Erythroblast (primary cell): ENCODE measurements at places on chromosomes 7 and 10.

DNA sequence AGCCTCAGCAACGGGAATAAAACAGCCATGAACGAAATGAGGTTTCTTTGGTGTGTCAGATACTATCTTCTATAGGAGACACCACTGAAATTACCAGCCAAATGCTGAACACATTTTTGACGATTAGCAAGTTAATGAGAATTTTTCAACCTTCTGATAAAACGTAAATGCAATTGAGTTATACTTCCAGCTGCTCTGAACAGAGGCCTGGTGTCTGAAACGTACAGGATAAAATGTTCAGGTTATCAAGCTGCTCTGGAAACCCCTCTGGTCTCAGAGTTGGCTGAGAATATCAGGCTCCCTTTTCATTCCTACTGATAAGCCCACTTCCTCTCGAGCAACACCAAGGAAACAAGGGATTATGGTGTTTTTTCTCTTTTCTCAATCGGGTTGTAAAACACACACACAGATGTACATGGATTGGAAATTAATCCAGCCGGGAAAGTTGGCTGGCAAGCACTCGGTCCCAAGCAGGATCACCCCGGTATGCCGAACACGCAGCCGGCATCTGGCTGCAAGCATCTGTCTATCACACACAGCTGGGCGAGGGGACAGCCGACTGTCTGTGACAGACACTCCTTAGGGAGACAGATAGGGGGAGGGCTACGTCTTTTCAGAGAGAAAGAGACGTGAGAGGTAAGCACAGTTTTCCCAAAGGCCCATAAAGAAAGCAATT lies 171.8 kb downstream of the PRKAG2 start:
- no peak for DNase-seq

DNA sequence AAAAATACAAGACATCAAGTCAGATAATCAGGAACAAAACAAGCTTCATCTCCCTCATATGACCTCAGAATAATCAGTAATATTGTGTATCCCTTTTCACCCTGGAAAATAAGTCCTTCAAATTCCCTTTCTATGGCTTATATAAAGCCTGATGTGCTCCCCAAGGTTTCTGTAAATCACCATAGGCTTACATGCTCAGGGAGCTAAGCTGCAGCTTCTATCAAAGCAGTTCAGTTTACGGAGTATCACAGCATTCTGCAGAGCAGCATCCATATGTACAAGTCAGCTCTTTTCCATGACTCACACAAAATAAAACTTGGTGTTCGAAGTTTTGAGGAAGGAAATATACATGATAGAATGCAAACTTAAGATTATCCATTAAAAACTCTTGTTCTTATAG lies 225.6 kb downstream of the LRRTM3 start:
- no peak for DNase-seq

DNA sequence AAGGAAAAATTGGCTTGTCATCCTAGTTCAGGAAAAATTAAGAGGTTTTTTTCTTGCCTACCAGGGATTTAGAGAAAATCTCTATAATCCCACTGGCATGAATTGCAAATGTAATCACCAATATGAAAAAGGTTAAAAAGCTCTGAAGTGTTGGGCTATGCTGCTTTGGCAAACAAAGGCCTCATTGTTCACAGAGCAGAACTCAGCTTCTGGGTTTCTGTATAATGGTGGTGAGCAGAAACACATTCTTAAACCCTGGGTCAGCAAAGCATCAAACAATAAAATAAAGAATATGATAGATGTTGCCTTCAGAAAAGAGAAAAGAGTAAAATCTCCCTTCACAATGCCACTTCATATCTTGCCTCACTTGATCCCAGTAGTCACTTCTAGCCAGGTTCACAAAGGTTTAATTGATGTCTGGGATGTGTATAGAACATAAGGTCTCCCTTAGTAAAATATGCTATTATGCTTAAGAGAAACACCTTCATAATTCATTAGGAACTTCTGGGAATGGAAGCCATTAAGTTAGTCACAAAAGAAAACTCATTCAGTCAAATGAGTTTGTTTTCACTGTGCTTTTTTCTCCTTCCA lies 1255.5 kb upstream of the PHF14 start:
- no peak for DNase-seq

GRCh38 chr7:154720016-154720415 lies 282.9 kb downstream of the PAXIP1 start:
- no peak for DNase-seq

DNA sequence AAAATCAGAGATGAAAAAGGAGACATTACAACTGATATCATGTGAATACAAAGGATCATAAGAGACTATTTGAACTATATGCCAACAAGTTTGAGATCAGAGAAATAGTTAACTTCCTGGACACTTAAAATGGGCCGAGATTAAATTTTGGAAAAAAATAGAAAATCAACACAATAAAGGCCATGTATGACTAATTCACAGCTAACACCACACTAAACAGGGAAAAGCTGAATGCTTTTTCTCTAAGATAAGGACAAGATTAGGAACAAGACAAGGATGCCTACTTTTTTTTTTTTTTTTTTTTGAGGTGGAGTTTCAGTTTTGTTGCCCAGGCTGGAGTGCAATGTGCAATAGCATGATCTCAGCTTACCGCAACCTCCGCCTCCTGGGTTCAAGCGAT lies 151.4 kb upstream of the MAGI2 start:
- DNase-seq, result no peak

DNA sequence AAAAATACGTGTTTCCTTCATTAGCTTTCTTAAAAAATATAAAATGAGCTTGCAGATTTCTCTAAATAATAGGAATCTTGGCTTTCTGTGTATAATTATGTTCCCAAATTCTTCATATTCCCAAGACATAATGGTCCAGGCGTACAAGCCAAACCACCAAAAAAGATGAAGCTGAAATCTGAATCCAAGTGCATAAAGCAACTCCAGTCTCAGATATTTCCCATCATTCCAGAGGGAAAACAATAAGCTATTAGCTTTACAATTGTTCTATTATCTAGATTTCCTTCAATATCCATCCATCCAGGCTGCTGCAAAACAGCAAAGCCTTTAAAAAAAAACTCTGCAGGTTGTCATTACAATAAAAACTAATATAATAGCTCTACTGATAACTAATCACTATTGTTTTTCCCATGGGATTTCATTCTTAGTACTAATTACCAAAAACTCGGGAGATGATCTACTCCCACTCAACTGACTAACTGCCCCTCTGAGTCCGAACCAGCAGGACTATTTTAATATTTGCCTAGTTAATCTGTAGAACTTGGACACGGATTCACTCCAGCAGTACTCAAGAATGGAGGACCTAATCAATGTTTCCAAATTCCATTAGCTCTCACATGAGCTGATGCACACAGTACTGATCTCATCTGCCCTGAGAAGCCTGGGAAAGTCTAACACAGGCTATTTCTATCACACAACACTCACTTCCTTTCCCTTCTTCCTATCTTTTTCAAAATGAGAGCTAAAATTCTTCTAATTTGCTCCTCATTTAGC lies 108.9 kb upstream of the ASAH2 start:
- no peak for DNase-seq

GRCh38 chr7:104096683-104097082 lies 107.2 kb upstream of the RELN start:
- DNase-seq, result peak; percentile 17

- peak; percentile 80 for DNase-seq
These were observed 9.6 kb downstream of the TRIM56 start for GRCh38 chr7:101094791-101095375.

DNA sequence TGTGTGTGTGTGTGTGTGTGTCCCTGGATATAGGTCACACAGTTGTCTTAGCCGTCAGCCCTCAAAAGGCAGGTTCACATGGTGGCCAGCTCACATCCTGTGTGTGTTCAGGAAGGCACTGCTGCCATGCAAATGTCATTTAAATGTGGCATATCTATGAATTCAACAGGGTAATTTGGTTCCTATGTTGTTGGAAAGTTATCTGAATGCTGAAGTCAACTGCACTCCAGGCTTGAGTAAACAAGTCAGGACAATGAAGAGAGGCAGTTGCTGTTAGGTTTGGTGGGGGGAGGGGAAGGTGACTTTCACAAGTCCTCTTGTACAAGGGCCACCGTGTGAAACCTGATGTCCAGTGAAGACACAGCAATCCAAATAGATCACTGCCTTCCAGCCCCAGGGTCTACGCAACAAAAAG lies 61.1 kb downstream of the PTPRE start:
- no peak for DNase-seq

DNA sequence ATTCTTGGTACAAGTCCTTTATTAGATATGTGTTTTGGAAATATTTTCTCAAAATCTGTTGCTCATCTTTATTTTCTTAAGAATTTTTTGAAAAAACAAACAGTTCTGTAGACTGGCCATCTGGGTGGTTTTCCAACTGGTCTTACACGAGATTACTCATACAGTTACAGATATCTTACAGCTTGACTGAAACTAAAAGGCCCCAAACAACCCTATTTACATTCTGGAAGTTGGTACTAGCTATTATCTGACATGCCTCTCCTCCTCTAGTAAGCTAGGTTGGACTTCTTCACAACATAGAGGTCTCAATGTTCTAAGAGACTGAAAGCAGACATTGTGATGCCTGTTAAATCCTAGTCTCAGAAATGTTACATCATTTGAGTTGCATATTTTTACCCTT lies 52.0 kb downstream of the ZNF22 start:
- no peak for DNase-seq

DNA sequence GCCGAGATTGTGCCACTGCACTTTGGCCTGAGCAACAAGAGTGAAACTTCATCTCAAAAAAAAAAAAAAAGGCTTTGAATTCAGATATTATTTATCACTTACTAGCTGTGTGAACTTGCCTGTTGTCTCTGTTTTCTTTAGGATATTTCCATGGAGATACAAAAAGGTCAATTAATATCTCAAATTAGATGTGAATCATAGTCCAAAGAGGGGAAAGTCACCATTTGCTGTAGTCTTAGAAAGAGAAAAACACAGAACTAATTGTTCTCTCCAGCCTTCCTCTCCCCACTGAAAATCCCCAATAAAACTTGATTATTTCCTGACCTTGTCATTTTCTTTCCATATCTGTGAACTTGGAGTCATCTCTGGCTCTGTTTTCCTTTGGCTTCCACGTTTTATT lies 21.2 kb downstream of the HEPACAM2 start:
- no peak for DNase-seq

DNA sequence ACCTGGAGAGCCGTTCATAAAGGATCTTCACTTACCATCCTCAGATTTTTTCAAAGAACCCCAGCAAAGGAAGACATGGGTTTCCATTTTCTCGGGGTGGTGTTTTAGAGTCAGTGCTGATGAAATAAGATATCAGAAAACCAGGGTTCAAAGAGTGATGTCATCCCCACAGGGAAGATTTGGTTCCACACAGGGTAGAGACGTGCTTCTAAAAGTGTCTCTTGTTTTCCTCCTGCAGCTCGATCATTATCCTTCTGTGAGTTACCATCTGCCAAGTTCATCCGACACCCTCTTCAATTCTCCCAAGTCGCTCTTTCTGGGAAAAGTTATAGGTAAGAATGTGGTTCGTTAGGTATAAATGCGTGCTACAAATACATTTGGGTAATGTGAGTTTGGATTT lies 323.8 kb upstream of the C7orf33 start:
- no peak for DNase-seq

DNA sequence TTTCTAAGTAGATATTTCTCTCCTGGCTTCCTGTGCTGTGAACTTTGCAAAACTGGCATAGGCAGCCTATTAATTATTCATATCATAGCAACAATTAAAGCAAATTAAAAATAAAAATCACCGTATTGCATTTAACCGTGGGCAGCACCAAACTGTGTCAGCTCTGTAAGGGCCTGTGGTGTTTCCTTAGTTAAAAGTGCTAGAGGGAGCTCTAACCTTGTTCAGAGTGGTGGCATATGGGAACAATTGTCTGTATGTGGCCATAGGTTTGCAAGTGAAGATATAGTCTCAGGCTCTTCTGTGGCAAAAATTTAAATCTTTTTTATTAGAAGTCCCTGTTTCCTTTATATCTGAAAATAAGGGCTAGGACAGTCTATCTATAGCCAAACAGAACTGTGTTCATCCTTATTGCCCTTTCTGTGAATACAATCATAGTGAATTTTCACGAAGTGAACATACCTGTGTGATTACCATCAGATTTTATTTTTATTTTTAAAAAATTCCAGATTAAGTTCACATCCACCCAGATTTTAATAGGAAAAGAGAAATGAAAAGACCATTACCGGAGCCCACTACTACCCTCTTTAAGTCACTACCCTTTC lies 92.6 kb downstream of the POLL start:
- DNase-seq, result peak; percentile 40

DNA sequence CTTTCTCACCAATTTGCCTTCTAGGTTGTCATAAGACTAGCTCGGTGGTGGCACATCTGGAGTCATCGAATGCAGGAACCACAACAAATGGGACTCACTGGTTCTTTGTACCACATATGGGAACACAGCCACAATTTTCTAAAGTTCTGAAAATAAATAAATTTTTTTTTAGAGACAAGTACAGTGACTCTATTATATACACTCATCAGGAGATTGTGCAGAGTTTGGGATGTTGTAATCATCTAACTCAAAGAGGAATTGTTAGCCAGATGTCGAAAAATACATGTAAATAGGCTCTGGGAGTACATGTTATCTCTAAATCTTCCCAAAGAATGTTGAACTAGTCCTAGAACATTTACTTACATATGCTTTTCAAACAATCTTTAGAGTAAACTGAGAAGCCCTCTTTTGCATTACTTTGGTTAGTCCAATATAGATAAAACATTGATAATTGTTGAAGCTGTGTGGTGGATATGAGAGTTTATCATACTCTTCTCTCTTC lies 19.6 kb upstream of the SEPTIN7 start:
- no peak for DNase-seq

- no peak for DNase-seq
These were observed 192.6 kb upstream of the FRMD4A start for GRCh38 chr10:14523286-14523685.

DNA sequence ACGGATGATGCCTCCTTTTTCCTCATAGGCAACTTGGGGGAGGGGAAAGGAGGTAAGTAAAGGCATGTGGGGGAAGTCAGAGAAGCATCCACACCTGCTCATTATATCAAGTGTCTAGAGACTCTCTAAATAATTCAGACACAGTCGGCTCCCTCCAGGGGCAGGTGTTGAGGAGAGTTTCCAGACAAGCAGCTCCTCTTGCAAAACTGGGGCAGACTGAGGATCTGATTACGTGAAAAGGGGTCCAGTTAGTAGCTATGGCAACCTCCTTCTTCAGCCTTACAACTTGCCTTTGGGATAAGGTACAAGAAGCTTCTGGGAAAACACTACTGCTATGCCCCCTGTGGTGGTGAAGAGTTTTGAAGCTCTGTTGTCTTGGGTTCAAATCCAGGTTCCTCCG lies 39.0 kb upstream of the SORBS1 start:
- no peak for DNase-seq

GRCh38 chr7:1691601-1692514 lies 21.8 kb downstream of the ELFN1 start:
- DNase-seq, result no peak

- DNase-seq, result no peak
These were observed 102.5 kb downstream of the ACTR3B start for GRCh38 chr7:152862006-152862405.
